ENCODE measurements at places on chromosomes 6 and 20.

- no peak for DNase-seq
These were observed 73.1 kb downstream of the PLEKHG1 start for GRCh38 chr6:150672800-150673199.

DNA sequence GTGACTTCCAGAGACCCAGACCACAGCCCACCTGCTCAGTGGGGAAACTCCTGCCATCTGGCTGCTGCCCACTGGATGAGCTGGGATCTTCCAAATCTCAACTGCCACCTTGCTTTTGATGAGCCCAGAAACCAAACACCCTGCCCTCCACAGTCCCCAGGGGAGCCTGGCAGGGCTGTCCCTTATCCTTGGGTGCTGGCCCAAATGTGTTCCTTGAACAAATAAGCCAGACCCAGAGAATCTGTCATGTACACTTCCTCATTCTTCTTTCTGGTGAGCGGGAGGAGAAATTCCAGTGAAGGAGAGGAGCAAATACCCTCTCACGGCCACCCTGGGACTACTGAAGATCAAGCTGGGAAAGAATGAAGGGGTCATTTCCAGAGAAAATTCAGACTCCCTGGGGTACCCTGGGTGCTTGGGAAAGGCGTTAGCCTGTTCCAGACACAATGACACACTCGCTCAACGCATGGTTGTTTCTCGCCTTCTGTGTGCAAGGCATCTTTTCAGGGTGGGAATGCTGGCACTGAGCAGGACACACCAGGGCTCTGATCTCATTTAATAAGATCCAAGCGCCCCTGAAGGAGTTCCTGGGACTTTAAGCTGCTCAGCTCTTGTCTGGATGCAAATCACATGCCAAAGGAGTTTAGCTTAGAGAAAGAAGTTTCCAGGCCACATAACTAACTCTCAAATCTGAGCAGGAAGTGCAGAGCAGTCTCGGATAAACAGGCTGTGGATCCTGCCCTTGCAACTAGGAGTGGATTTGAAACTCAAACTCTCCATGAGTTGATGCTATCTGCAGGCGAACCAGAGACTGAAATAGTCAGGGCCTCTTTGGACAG, 38.5 kb downstream of the PXDC1 start:
- no peak for DNase-seq

GRCh38 chr6:18126121-18126520, 3.6 kb upstream of the NHLRC1 start:
- DNase-seq = no peak

- DNase-seq = no peak
These were observed 1013.8 kb upstream of the CITED2 start for GRCh38 chr6:140388192-140388802.

- DNase-seq = no peak
These were observed 21.9 kb upstream of the STX16 start for GRCh38 chr20:58629215-58629580.

All from renal cortex interstitium (tissue), 15 donors.